ENCODE measurements at places on chromosomes 1 and 21.
A peak's percentile ranks its signal among the peaks of the same experiment; 100 is the strongest.

DNA sequence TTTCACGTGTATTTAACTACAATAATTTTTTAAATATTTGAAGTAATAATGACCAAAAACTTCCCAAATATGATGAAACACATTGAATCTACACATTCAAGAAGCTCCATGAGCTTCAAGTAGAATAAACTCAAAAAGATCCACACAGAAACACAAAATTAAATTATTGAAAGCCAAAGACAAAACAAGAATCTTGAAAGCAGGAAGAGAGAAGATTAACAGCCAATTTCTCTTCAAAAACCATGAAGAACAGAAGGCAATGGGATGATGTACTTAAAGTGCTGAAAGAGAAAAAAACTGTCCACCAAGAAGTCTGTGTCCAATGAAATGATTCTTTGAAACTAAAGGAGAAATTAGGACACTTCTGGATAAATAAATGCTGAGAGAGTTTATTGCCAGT, 5.1 kb upstream of the KRTAP10-10 start:
- DNase-seq, result no peak

DNA sequence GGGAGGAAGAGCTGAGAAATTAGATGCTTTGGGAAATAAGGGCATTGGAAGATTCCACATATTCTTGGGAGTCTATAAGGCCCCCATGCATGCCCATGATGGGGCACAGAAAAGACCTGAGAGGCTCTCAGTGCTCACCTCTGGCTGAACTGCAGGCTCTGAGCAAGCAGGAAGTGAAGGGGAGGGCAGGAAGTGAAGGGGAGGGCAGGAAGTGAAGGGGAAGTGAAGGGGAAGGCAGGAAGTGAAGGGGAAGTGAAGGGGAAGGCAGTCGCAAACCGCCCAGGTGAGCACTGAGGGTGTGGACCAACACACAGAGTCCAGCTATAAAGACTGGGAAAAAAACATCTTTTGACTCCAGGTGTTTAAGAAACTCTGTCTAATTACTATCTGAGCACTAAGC, 3.5 kb downstream of the KRTAP10-9 start:
- DNase-seq, result no peak

DNA sequence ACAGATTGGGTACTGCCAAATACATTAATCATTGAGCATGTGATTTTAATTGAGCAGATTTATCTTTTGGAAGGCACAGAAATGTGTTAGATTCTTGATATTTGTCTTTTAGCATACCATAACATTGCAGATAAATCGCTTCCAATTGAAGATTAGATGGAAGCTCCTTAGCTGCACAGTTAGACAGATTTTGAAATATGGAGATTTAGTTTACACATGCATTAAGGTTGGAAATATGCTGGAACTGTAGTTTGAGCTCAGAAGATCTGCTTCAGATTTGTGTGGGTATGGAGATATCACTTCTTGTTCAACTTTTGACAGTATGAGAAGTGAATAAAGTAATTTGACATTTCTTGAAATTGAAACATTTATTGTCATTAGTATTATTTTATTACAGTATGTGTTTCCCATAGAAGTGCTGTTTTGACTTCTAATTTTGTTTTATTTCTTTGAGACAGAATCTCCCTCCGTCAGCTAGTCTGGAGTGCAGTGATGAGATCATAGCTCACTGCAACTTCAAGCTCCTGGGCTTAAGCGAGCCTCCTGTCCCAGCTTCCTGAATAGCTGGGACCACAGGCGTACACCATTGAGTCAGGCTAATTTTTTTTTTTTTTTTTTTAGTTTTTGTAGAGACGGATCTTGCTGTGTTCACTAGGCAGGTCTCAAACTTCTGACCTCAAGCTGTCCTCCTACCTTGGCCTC, 29.1 kb downstream of the THRAP3 start:
- no peak for DNase-seq

DNA sequence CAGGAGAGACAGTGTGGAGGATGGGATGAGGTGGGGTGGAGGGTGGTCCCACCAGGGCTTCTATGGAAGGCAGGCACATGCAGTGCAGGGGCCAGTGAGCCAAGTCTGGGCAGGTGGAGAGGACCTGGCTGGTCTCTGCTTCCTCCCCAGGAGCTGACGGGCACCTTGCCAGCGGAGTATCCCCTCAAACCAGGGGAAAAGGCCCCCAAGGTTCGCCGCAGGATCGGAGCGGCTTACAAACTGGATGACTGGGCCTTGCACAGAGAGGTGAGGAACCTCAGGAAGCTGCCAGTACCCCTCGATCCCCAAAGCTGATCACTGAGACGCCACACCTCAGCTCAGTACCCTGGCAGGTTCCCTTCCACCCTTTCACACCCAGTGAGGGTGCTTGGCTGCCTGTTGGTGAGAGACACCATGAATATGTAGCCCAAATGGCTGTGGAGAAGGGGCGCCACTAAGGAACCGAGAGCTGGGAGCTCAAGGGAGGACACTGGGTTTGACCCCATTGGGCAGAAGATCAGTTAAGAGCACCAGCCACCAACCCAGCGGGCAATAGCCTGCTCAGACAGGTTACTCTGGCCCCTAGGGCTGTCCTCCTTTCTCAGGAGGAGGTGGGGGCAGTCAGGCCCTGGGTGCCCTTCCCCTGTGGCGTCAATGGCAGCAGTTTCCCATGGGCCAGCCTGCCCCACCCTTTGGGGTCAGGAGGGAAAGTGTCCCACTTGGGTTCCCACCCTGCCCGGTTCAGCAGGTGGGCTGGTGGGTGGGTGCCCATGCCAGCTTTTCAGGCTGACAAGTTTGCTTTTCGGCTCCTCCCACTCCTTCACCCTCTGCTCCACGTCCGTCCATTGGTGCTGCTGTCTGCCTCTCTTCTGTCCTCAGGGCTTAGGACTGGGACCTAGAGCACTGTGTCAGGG, 5.5 kb downstream of the INAVA start:
- no peak for DNase-seq

GRCh38 chr1:33410091-33410701, 20.7 kb downstream of the PHC2 start:
- DNase-seq, result no peak

DNA sequence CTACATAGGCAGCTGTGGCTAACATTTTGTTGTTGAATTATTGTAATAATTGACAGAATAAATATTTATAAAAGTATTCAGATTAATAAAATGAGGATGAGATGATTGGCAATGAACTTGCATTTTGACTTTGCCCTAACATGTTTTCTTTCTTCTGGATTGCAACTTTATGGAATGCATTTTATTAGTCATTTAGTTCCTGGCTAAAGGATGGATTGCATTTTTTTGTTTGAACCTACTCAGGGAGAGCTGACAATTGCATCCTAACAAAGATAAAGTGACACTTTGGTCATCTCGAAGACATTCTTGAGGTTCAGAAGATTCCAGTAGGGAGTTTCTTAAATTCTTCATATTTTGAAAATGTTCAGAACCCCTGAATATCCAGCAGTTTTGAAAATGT, 37.5 kb downstream of the PGM1 start:
- no peak for DNase-seq

- no peak for DNase-seq
These were observed 94.3 kb downstream of the RGS2 start for GRCh38 chr1:192903142-192903541.

- DNase-seq, result no peak
These were observed 518.9 kb downstream of the BRINP3 start for GRCh38 chr1:189958756-189959155.

DNA sequence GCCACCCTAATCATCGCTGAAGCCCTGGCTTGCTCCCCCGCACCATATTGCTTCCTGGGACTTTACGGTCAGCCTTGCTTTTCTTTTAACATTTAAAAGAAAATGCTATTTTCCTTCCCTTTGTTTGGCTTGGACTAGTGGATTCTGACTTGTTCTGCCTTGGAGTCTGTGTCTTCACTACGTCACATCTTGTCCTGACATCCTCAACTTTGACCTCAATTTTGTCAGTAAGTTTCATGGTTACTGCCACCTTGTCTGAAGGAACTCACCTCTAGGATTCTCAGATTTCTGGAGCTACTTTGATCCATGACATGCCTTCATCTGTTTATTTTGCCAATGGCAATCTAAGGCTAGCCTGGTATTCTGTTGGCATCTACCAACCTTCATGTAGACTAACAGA, 4.3 kb downstream of the RNASEL start:
- DNase-seq, result no peak

- no peak for DNase-seq
These were observed 109.7 kb upstream of the MAGI3 start for GRCh38 chr1:113280581-113280980.

DNA sequence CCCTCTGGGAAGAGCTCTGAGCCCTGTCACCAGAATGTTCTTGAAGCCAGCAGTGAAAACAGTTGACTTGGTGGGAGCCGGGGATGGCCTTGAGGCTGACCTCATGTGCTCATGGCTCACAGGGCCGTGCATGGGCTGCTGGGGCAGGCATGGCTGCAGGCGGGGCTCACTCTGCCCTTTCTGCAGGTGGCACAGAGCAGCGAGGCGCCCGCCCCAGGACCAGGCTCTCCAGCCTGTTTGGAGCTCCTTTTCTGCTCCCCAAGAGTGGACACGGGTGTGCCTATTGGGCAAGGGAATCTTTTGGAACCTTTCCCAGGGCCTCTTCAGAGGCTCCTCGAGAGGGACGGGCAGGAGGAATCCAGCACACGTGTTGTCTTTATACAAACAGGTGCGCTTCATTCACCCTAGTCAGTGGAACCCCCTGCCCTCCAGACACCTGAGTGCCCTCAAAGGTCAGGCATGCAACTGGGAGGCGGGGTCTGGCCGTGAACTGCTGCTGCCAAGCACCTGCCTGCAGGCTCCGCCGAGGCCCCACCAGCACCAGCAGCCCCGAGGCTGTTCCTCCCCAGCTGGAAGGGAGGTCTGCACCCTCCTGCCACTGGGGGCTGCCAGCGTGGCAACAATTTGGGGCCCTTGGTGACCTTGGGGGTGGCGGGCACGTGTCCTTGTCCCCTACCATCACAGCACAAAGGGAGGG, 2.6 kb upstream of the TTC34 start:
- no peak for DNase-seq

- DNase-seq, result no peak
These were observed 436.7 kb upstream of the TMPRSS15 start for GRCh38 chr21:18840239-18840638.

GRCh38 chr1:183804916-183805841, at the start of gene RGL1:
RGL1 (plus strand) TSS chr1:183805120; CDS start chr1:183805298, 178 bp downstream.
- DNase-seq, result peak; percentile 6

GRCh38 chr21:44712203-44713028, 1.0 kb upstream of the TSPEAR start:
- no peak for DNase-seq

- DNase-seq, result peak; percentile 3
These were observed 41.0 kb upstream of the HAO2 start for GRCh38 chr1:119327450-119328155.

DNA sequence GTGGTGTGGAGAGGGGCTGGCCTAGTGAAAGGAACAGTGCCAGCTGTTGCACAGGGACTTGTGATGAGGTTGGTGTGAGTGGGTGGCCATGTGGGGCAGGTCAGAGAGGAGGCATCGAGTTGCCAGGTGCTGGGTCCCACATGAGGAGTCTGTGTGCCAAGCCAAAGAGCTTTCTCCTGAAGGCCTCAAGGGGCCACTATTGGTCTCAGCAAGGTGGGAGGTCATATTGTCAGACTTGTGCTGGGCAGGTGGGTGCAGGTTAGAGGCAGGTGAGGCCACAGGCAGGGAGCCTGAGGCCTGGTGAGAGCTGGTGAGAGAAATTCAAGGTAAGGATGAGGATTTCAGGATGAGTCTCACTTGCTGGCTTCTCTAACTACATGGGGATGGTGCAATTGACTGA, 256.8 kb downstream of the DISC1 start:
- DNase-seq, result no peak

DNA sequence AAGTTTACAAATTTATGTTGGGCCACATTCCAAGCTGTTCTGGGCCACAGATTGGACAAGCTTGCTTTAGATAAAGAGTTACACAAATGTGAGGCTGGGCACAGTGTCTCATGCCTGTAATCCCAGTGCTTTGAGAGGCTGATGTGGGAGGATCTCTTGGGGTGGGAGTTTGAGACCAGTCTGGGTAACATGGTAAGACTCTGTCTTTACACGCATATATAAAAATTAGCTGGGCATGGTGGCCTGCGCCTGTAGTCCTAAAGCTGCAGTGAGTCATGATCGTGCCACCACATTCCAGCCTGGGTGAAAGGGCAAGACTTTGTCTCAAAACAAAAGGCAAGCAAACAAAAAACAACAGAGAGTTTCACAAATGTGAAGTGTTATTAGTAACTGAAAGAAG, 5.9 kb upstream of the VCAM1 start:
- DNase-seq, result no peak

DNA sequence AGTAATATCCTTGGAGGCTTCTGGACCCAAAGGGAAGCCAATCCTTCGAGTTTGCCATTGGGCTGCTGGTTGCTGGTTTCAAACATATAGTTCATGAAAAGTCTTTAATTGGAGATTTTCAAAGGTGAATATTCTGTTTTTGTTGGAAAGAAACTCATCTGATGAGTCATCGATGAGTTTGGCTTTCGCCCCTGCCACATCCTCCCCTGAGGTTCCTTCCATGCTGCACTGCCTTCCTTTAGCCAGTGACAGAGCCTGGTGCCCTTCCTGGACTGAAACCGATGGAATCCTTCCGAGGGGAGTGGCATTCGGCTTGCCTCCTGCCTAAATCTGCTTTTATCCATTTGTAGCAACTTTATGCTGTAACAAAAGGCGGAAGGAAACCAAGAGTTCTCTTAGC, 550.0 kb downstream of the KIF26B start:
- no peak for DNase-seq

GRCh38 chr21:21750124-21750825, 752.1 kb downstream of the NCAM2 start:
- no peak for DNase-seq

DNA sequence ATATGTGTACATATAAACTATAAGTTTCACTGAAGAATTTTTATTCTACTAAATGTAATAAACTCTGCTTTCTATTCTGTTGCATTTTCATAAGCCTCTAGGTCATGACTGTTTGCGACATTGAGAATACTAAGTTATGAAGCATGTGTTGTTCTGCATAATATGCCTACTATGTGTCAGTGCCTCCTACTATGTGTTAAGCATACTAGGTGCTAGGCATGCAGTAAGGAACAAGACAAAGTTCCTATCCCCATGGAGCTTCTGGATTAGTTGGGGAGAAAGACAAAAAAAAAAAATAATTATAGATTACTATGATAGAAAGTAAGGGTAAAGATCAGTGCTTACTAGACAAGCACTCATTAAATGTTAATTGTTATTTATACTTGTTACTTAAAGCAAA, 1.3 kb downstream of the SDCCAG8 start:
- no peak for DNase-seq

GRCh38 chr1:109977657-109978378, 6.7 kb upstream of the AHCYL1 start:
- DNase-seq, result no peak

- no peak for DNase-seq
These were observed 13.4 kb downstream of the SPOCD1 start for GRCh38 chr1:31802190-31803150.

- DNase-seq, result no peak
These were observed 24.1 kb downstream of the COL11A1 start for GRCh38 chr1:103084181-103084580.

DNA sequence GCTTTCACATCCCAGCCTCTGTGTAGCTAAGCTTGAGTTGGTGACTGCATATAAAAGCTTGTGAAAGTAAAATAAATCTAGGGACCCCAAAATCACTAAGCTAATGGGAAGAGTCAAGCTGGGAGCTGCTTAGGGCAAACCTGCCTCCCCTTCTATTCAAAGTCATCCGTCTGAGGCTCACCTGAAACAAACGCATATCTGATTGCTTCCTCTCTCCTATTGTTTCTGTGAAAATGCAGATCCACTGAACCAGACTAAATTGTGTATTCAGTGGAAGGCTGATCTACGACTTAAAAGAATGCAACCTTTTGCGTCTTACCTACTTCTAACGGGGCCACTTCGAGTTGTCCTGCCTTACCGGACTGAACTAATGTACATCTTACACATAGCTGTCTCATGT, 70.3 kb downstream of the LTN1 start:
- no peak for DNase-seq

GRCh38 chr21:44708213-44708865, 3.0 kb downstream of the TSPEAR start:
- DNase-seq, result no peak
